T-helper 2 cell (primary cell): ENCODE measurements at places on chromosomes 6 and 20.

DNA sequence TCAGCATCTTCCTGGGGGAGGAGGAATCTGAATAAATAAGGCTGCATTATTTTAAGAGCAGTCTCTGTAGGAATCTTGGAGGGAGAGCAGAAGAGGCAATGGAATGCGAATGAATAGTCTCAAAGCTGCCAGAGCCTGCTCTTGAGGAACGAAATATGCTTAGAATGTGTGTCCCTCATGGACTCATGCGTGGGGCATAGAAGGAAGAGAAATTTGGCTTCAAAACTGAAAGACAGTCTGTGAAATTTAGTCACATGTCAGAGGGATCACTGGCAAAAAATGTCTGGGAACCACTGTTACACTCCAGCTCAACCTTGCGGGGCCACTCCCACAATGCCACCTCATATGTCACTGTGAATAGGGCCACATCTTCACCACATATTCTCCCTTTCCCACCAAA, 95.5 kb downstream of the GJA10 start:
- DNase-seq: no peak

DNA sequence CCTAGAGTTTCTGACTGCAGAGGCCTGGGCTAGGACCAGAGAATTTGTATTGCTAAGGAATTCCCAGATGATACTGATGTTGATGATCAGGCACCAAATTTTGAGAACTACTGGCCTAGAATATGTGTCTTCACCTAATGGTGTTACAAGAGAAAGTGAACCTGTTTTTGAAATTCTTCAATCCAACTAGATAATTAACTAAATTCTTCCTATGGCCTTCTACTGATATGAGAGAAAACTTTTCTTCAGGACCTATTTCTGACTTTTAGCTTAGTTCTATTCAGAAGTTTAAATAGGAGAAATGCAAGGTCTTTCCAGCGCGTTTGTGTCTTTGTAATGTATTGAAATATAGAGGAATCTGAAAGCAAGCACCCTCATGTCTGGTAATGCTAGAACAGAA, 7.3 kb downstream of the NKAIN2 start:
- DNase-seq: no peak

DNA sequence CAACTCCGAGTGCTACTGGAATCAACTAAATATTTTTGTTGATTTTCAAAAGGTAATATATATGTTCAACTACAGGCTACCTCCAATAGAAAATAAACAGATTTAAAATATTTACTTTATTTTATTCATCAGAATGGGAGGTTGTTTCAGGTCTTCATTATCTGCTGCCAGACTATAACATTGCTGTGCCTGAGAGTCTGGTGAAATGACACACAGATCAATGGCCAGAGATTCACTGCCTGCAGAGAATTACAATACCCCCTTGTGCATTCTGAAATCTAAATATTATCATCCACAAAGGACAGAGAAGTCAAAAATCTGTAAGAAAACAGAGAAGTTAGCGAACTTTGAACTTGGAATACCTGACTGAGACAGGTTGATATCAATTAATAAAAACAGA, 667.8 kb upstream of the GJE1 start:
- no peak for DNase-seq

DNA sequence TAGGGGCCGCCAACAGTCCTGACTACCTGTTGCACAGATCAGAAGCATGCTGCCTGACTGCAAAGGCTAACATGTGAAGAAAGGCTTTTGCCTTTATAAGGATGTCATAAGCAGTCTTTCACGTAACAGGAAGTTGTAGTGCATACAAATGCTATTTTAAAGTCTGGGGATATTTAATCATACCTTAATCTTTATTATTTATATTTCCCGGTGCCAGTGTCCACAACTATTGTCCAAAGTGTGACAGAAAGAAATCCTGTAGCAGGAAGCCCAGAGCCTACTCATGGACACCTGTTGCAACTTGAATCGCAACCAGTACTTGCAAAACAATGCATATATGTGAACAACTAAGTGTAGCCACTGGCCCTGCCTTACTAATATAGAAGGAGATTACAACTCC, 235.8 kb downstream of the ALDH8A1 start:
- no peak for DNase-seq

DNA sequence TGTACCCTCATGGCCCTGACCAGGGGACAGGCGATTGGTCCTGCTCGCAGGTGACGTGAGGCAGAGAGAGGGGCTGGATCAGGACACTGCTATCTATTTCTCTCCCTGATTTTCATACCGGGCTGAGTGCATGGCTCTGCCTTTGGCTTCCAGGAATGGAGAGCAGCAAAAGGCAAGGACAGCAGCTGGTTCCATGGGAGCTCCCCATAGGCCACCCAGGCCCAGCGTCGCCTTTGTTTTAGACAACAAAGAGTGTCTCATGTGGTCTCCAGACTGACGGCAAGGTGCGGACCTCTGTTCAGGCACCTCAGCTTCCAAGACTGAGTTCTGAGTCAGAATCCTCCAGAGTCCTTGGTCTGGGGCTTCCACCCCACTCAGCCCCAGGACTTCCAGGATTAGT, 123.1 kb downstream of the VEGFA start:
- DNase-seq: no peak

GRCh38 chr6:25966711-25967110, 4.1 kb downstream of the TRIM38 start:
- no peak for DNase-seq

- peak; percentile 35 for DNase-seq
These were observed 8.6 kb upstream of the BTNL2 start for GRCh38 chr6:32415521-32416019.

DNA sequence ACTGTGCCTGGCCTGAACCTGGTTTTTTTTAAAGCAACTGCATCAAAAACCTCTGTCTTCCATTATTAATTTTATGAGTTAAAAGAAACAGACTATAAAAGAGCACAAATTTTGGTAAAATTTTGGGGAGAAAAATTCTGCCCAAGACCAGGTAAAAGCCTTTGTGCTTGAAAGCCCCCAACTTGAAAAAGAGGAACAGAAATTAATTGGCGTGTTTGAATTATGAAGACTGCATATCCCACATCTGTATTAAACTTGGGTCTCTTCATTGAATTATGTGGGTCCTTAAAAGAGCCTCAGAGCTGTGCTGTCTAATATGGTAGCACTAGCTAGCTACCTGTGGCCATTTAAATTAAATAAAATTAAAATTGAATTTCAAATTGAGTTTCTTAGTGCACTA, 41.2 kb downstream of the COL11A2 start:
- DNase-seq: no peak
